ENCODE measurements at places on chromosomes 7 and 10.

- no peak for DNase-seq
Observed at GRCh38 chr7:18518555-18518954, 23.0 kb downstream of the HDAC9 start.

- no peak for DNase-seq
Observed at GRCh38 chr7:159000070-159000469, 143.7 kb downstream of the DYNC2I1 start.

GRCh38 chr10:127426746-127427145 lies 122.4 kb upstream of the NPS start:
- DNase-seq = no peak

DNA sequence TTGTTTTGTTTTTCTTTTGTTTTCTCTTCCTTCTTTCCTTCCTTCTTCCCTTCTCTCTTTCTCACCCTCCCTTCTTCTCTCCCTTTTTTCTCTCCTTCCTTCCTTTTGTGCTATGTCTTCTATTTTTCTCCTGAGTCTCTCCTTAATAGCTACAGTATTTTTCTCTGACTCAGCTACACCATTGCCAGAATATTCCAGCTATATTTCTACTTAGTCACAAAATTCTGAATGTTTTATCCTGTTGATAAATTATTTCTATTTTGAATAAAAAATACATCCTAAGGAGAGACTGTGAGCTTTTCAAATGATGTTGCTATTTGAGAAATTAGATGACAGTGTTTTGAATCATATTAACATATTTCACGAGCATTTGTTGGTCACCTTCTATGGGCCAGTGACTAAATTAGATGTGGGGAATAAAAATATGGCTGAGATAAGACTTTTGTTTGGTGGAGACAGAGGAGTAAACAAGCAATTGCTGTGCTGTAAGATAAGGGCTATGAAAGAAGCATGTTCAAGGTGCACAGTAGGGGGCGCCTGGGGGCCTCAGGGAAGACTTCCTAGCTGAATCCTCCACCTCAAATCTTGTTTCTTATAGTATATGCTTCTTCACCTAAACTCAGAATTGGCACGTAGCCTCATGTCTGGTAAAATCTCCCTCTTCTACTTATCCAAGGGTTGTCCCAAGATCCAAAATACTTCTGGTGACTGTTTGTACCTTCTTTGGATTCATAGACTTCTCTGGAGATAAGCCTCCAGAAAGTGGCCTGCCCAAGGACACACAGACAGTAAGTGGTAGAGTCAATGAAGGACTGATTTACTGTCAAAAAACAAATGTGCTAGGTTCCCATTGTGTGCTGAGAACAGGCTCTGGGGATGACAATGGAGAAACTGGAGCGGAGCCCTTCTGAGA lies 115.5 kb upstream of the CREB5 start:
- DNase-seq = no peak

GRCh38 chr7:65404020-65404419 lies 30.4 kb downstream of the ZNF92 start:
- DNase-seq = no peak

GRCh38 chr7:105678811-105679495 lies 97.7 kb upstream of the EFCAB10 start:
- no peak for DNase-seq

- no peak for DNase-seq
Observed at GRCh38 chr10:78129211-78129610, 95.5 kb downstream of the RPS24 start.

DNA sequence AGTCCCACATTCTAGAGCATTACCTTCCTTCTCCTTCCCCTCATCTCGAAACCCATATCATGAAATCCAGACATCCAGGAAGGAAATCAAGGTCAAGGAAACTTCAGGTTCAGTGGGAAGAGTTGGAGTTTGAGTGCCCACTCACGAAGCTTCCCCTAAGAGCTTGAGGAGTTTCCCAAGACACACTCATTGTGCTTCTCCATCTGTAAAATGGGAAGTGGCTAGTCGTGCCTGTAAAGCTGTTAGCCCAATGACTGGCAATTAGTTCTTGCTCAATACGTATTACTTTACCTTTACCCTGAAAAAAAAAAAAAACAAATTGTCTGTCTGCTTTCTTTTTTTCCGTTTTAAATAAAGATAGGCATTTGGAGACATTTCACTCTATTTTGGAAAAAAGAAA lies 42.3 kb downstream of the GPAM start:
- no peak for DNase-seq
